Hematopoietic multipotent progenitor cell treated with erythropoietin and hydrocortisone succinate and interleukin-3 and kit ligand, for 17 days (in vitro differentiated cells): ENCODE measurements at places on chromosomes 16 and 17.

DNA sequence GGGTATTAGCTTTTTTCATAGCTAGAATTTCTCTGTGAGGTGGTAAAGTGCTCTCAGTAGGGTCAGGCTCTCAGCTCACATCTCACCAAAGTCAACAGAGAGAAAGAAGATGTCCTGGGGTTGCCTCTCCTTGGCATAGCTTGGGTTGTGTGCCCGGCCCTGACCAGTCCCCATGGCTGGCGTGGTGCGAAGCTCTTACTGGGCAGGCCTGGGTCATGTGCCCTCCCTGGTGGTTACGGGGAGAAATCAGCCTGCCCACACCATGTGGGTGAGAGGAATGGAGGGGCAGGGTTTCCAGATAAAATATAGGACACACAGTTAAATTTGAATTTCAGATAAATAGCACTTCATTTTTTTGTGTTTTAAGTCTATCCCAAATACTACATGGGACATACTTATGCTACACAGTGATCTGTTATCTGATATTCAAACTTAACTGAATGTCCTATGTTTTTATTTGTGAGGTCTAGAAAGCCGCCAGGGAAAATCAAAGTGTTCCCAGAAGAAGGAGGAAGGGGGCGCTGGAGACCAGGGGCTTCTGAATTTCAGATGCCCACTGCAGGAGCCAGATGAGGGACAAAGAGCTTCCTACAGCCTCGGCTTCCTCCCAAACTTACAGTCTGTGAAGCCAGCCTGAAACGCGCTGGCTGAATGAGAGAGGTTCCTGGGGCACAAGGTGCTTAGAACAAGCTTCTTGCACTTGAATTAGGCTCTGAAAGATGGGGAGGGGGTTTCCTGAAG is 45.4 kb downstream of the NKD1 start:
- DNase-seq, result no peak

DNA sequence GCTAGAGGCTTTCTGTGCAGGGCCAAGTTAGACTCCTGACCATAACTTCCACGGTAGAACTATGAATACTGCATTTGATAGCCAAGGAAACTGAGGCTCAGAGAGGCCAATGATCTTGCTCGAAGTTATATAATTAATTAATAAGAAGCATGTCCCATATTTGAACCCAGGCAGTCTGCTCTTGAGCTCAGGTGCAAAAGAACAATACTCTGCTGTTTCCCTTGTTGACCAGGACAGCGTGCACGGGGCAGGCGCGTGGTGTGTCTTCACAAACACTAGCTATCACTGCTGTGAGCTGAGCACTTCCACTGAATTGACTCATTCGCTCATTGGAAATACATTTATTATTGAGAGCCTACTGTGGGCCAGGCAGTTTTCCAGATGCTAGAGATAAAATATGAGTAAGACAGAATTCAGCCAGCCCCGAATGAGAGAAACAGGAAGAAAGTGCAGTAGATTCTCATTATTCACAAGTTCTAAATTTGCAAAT is 1.6 kb downstream of the CHD9 start:
- no peak for DNase-seq

DNA sequence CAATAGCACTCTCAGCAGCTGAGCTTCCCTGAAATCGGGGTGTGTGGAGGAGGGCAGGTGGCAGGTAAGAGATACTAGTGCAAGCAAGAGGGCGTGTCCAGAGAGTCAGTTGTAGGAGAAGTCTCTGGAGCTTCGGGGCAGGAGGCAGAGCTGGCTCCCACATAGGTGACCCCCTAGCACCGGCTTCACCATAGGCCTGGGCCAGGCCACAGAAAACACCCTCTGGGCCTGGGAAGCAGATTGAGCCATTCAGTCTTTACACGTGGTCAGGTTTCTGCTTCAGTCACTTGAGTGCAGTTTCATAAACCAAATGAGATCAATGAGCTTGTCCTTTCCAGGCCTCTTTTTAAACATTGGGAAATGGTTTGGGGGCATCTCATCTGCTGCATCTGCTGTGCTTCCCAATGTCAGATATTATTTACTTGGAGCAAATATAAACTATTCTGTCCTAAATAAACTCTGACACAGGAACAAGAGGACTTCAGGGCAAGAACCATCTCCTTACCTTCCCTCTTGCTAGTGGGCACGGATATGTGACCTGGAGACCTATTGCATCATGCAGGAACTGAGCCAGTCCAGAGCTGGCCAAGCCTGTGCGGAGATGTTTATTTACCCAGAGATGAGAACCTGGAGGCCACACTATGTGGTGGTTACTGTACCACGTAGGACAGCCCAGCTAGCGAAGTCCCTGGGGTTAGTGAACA is 16.1 kb downstream of the CCR7 start:
- DNase-seq, result no peak

GRCh38 chr17:46722662-46723285 is 95.7 kb downstream of the WNT3 start:
- DNase-seq, result no peak

- peak; percentile 72 for DNase-seq
Measured at GRCh38 chr16:70432723-70433457, 6.0 kb downstream of the ST3GAL2 start.

DNA sequence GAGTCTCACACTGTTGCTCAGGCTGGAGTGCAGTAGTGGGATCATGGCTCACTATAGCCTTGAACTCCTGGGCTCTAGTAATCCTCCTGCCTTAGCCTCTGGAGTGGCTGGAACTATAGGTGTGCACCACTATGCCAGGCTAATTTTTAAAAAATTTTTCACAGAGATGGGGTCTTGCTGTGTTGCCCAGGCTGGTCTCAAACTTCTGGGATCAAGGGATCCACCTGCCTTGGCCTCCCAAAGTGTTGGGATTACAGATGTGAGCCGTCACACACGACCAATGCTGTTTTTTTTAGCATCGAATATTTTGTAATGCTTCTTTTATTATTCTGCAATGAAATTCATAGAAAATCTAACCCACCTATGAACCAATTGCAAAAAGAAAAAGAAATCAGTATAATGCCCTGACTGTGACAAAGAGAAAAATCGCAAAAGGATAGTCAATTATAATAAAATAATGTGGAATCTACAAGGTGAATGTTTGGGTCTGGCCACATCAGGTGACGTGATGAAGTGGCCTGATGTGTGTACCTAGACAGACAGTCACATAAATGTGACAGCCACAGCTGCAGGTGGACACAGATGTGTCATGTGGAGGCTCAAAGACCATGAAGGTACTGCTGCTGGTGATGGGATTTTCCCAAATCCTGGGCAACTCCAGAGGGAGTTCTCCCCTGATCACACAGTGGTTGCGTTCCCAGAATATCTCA is 33.6 kb upstream of the ZCCHC14 start:
- DNase-seq, result no peak
